ENCODE measurements at places on chromosomes 11 and 22. TPM values are rescaled to one million over a fixed set of nuclear protein-coding genes. Genes with fewer than 3 reads are reported as not detected.

DNA sequence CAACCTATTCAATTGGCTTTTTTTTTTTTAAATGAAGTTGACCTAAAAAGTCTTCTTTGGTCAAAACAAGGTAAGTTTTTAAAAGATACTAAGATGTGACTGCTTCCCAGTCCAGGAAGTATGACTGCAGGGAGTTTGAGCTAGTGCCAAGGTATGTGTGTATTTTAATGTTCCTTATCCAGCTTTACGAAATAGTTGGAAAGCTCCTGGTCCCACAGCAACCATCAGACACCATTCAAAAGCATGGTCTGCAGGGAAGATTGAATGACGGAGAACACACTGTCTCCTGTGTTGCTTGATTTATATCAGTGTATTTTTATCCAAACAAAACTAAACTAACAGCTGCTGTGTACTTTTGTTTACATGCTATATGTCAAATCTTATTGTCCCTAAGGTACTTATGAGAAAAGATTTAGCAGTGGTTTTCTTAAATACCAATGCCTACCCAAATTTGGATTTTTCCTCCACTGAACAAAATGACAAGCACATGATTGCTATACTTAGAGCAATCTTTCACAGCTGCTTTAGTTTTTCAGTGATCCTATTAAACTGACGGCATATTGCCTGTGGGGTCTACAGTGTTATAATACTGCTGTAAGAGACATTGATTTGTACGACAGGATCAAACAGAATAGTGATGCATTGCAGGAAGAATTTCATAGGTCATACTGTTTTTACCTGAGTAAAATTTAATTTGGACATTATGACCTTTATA is 122.9 kb downstream of the DCDC1 start:
- DNase-seq: no peak

The KDM4E gene
- not detected for total RNA-seq

- no peak for DNase-seq
These were observed 29.7 kb downstream of the FADS3 start for GRCh38 chr11:61861634-61862033.

DNA sequence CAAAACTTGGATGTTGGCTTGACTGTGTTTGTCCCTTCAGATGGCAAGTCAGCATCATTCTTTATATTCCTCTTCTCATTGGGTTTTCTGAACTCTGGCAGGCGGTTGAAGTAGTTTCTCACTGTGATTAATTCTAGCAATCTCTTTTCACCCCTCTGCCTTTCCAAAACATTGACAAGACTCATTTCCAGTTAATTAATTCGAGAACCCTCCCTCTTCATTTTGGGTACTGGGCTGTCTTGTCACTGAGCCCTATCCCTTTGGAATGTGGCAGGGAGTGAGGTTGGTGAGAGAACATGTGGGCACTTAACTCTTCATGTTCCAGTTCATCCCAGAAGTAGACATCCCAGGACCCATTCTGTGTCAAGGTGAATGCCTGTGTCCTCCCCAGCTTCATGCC is 133.0 kb downstream of the WNT7B start:
- no peak for DNase-seq

DNA sequence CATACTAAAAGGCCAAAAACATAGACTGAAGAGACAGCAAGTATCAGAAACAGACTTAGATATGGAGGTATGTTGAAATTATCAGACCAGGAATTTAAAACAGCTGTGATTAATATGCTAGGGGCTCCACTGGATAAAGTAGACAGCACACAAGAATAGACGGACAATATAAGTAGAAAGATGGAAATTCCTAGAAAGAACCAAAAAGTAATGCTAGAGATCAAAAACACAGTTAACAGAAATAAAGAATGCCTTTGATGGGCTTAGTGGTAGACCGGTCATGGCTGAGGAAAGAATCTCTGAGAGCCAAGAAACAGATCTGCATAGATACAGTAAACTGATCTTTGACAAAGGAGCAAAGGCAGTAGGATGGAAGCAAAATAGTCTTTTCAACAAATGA is 250.2 kb downstream of the SWAP70 start:
- no peak for DNase-seq

- DNase-seq: peak; percentile 84
These were observed 268.4 kb downstream of the ETS1 start for GRCh38 chr11:128318856-128319474.

GRCh38 chr22:19974268-19974861 is 32.7 kb upstream of the TXNRD2 start:
- DNase-seq: peak; percentile 54

DNA sequence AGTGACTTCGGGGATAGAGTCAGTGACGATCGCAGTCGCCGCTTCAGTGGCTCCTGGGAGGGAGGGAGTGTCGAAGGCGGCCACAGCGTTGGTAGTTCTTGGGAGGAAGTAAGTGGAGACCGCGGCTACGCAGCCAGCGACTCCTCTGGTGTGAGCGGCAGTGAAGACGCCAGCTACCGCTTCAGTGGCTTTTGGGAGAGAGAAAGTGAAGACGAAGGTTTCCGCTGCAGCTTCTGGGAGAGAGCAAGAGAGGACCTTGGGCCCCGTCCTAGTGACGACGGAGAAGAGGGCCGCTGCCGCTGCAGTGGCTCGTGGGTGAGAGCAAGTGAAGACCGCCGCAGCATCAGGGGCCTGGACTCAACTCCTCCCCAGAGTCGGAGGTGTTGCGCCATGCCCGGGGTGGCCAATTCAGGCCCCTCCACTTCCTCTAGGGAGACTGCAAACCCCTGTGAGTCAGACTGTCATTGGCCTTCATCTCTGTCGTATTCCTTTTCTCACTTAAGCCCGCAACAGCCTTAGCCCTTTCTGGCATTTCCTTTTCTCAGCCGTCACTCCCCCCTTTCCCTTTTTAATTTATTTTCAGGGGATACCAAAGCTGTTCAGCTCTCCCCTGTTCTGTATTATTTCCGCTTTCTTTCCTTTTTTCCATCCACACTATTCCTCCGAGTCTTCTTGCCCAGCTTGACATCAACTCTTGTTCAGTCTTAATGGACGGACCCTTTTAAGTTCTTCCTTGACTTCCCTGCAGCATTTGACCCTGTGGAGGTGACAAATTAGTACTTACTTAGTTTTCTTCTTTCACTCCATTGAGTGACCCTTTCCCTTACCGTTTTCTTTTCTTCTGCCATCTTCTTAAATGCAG is 1.0 kb downstream of the ANKRD42 start:
- DNase-seq: peak; percentile 76

GRCh38 chr11:40354121-40354520 is 1105.3 kb downstream of the LRRC4C start:
- no peak for DNase-seq

DNA sequence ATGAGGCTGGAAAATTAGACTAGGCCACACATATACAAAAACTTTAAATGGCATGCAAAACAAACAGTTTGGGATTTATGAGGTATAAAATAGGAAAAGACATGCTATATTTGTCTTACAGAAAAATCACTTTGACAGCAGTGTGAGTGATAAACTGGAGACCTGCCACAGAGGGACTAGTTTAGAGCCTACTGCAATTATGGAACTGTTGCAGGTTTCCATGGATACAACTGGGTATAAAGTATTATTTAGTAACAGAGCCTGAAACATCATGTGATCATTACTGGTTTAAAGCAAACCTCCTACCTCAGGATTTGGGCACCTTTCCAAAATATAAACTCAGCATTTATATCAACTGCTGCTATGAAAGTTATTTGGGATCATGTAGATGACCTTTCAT is 1032.5 kb downstream of the DLG2 start:
- no peak for DNase-seq

GRCh38 chr11:106763501-106763900 is 254.8 kb downstream of the GUCY1A2 start:
- DNase-seq: no peak

GRCh38 chr11:74870485-74870884 is 78.4 kb downstream of the XRRA1 start:
- DNase-seq: no peak

GRCh38 chr11:121780971-121781370 is 328.2 kb upstream of the SORL1-AS1 start:
- DNase-seq: no peak

The NXPE4 gene
- total RNA-seq: not detected

GRCh38 chr11:113248702-113249490 is 65.5 kb upstream of the TTC12 start:
- DNase-seq: no peak

DNA sequence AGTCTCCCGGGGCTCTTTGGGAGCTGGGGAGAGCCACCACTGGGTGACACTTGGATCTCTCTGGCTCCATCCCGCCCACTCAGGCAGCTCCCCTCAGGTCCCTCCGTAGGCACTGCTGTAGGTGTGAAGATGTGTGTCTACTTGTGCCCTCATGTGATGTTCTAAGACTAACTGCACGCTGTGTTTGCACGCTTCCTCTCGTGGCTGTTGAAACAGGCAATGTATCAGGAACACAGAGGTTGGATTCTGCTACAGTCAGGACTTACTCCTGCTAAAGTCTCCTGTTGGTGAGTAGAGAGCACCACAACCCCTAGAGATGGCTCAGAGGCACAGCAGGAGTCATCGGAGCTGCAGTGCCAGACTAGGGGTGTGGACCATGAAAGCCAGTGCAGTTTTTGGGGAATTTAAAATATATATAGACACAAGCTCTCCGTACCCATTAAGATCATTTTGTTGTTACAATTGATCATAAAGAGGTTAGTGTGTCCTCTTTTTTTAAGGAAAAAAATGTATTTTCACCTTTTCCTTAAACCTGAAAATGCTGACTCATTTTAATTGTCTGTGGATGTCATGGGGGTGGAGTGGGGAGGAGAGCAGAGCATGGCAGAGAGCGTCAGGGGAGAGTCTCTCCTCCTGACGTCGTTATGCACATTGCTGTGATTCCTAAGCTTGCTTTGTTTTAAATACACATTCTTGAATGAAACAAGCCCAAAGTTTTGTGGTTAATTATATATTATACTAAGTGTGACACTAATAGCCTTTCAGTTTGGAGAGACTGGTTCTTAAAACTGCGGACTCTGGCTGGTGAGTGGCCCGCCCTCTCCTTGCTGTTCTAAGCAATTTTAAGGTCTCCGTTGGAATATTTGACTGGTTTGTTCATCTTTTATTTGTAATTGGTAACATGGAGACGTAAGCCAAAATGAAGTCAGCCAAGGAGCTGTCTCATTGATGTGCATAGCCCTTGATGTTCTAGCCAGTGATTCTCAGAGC is 16.2 kb upstream of the CTTN start:
- no peak for DNase-seq

DNA sequence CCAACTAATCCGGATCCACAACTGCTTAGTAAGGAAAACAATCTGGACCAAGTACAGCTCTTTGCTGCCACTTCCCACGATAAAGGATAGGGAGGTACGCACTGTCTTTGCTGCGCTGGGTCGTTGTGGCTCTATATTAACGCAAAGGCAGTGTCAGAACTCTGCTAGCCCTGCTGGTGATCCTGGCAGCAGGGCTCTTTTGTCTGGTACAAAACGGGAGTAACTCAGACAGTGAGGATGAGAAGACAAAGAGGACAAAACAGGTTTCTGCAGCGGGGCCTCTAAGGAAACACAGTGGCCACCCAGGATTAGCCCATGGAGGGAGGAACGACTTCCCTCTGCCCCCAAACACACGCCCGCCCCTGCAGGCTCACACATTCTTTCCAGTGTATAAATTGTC is 26.1 kb downstream of the GAL start:
- no peak for DNase-seq
